Fibroblast of upper back skin (primary cell): ENCODE measurements at places on chromosomes 6 and 20.

GRCh38 chr6:137784583-137784982 is 82.5 kb upstream of the TNFAIP3 start:
- no peak for DNase-seq

GRCh38 chr6:57142178-57142525 is 30.0 kb upstream of the BAG2 start:
- no peak for DNase-seq

GRCh38 chr20:54856202-54856601 is 380.8 kb downstream of the DOK5 start:
- no peak for DNase-seq

GRCh38 chr6:40606981-40607380 is 19.8 kb upstream of the LRFN2 start:
- DNase-seq = no peak
